A172 (cell line): ENCODE measurements at places on chromosomes 7 and 10. TPM values are rescaled to one million over a fixed set of nuclear protein-coding genes. Genes with fewer than 3 reads are reported as not detected.

MYPN gene
- total RNA-seq: 0.96 and 1.5 TPM in 2 replicates

UPK3BL1 gene
- 12.8 and 13.9 TPM in 2 replicates for total RNA-seq

LGI1 gene
- total RNA-seq: not detected in 2 replicates

C10orf67 gene
- total RNA-seq: 1.0 TPM in 1 of 2 replicates, not detected in the other

ANXA8 gene
- total RNA-seq: 45.4 and 54.3 TPM in 2 replicates

ITPRID1 gene
- not detected in 2 replicates for total RNA-seq

DNA sequence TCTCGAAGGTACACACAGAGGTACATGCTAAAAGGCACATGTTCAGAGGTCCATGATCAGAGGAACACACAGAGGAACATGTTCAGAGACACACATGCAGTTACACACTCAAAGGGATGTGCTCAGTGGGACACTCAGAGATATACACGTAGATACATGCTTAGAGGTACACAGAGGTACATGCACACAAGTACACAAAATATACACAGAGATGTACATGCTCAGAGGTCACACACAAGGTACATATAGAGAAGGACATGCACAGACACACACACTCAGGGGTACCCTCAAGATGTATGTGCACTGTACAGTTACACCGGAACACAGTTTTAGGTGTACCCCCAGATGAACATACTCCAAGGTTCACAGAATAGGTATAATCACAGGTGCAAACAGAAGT, 18.8 kb downstream of the NPC1L1 start:
- no peak for DNase-seq

GRCh38 chr7:144011458-144012230, 11.5 kb downstream of the OR6B1 start:
- DNase-seq: peak; percentile 4

DNA sequence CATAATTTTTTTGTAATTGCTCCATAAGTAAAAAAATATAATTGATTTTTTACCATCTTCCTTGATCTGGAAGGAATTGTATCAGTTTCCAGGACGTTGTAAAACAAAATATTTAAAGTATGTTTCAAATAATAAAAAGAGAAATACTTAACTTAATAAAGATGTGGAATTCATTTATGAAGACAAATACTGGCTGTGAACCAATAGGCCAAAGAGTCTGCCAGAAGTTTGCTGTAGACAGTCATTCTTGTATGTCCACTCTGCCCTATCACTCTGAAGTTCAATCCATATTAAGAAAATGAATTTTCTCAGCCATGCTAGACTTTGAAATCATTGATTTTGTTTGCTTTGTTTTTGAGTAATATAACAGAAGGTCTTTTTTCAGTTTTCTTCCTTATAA, 256.4 kb downstream of the TRIL start:
- DNase-seq: no peak

DNA sequence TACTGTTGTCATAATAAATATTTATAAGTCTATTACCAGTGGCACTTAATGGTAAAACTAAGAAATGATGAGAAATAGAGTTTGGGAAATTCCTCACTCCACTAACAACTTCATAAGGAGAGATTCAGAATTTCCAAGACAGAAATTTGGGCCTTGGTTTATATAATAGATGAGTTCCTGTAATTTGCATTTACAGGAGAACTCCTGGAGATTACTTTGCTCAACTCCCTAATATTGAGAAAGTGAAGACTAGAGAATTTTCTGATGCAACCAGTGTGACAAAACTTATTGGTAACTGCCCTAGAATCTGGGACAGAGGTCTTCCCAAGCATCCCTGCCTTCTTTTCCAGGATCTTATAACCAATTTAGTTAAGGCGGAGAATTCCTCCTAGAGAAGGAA, 49.1 kb upstream of the GSAP start:
- no peak for DNase-seq

DNA sequence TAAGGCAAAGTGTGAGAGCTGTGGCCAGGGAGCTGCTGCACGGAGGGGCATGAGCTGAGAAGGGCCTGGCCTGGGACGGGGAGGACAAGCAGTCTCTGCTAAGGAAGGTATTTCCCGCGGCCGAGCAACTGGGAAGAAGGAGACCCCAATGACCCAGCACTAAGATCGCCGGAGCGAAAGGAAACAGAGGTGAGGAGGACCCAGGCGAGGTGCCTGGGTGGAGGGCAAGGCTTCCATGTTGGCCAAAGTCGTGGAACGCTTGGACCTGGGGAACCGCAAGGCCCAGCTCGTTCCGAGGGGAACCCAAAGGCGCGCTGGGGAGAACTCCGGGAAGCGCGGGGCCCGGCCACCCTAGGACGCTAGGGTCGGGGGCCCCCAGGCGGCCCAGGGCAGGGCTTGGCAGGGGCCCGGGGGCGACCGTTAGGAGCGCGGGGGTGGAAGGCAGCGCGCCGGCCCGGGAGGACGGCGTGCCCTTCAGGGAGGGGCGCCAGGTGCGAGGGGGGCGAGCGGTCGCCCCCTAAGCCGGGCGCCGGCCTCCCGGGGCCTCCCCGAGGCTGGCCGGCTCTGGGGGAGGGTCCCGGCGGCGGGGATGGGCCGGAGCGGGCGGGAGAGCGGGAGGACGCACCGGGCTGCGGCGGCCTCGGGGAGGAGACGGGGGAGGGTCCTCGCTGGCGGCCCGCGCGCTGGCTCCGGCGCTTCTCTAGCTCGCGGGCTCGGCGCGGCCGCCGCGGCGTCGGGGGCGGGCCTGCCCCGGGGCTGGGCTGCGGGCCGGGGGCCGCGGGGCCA, 545 bp downstream of the GIGYF1 start:
- no peak for DNase-seq

- DNase-seq: no peak
Measured at GRCh38 chr7:130899071-130899560, 165.1 kb upstream of the KLF14 start.

DNA sequence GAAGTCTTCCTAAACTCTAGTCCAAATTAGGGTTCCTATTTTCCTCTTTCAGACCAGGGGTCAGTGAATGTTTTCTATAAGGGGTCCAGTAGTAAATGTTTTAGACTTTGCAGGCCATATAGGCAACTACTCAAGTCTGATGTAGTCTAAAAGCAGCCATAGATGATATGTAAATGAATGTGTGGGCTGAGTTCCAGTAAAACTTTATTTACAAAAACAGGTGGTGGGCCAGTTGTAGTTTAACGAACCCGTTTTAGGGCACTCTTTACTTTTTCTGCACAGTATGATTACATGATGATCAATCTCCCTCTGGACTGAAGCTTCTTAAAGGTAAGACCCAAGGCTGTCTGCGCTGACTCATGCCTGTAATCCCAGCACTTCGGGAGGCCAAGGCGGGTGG, 243.6 kb downstream of the CAMK1D start:
- no peak for DNase-seq

DNA sequence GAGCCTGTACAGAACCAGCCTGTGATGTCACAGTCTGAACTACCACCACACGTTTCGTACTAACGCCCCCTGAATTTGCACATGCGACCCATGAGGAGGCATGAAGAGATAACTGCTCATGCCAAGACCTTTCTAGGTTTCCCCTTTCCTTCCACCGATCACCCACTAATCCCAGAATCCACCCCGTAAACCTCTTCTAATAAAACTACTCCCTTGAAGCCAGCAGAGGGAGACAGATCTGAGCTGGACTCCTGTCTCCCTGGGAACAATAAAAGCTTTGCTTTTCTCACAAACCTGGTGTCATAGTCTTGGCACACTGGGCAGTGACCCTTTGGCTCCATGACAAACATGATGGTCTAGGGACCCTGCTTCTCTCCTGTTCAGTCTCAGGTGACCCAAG, 144.5 kb downstream of the FRMD4A start:
- peak; percentile 38 for DNase-seq
